T-helper 17 cell (primary cell): ENCODE measurements at places on chromosomes 1 and 21.

GRCh38 chr21:41973861-41974751 is 20.3 kb upstream of the C2CD2 start:
- DNase-seq: no peak

DNA sequence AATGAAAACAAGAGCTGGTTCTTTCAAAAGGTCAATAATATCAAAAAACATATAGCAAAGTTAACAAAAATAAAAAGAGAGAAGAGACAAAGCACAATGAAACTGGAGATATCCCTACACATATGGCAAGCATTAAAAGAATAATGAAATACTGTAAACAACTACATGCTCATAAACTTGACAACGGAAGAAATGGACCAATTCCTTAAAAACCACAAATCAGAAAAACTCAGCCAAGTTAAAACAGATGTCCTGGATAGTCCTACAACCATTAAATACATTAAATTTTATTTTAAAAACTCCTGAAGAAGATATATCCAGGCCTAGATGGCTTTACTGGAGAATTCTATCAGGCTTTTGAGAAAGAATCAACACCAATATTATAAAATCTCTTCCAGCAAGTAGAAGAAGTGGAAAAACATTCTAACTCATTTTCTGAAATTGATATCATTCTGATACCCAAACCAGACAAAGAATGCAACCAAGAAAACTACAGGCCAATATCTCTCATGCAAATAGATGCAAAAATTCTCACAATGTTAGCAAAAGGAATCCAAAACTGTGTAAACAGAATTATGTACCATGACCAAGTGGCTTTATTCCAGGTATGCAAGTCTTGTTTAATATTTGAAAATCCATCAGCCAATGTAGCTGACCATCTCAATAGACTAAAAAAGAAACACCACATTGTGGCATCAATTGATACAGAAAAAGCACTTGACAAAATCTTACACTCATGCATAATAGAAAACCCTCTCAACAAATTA is 56.1 kb upstream of the LRRC7 start:
- no peak for DNase-seq

- DNase-seq: no peak
Measured at GRCh38 chr21:15212206-15212605, 147.4 kb upstream of the NRIP1 start.

DNA sequence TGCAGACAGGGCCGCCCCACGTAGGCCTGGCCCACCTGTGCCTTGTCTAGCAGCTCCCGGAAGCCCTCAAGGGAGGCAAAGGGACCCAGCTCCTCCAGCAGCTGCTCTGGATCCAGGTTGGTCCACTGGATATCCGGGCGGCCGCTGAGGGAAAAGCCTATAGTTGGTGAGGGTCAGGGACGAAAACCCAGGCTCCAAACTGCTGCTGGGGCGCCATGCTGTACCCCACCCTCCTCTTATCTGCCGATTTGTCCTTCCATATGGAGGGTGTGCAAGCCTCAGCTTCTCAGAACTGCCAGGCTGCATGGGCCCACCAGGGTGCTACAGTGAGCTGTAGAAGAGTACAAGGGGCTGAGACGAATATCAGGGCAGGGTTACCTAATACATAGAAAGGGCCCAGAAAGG is 12.2 kb downstream of the PTCH2 start:
- no peak for DNase-seq

DNA sequence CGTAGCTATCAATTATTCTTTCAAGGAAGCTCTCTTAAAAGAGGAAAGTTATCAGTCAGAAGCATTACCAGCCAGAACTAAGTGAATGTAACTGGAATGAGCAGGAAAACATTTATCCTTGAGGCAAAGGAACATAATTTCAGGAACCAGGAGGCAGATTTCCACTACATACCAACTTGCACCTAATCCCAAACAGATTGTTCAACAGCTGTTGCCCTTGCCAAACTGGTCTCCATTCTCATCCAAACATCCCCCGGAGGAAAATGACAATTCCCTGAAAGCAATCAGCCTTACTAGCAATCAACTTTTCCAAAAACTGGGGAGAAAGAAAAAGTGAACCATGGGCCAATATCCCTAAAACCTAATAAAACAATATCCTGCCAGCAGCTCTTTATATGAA is 35.0 kb downstream of the ENAH start:
- DNase-seq: no peak

GRCh38 chr1:115426956-115427355 is 88.9 kb upstream of the NGF start:
- DNase-seq: no peak

- no peak for DNase-seq
Measured at GRCh38 chr1:227314014-227314848, 4.1 kb downstream of the CDC42BPA start.

DNA sequence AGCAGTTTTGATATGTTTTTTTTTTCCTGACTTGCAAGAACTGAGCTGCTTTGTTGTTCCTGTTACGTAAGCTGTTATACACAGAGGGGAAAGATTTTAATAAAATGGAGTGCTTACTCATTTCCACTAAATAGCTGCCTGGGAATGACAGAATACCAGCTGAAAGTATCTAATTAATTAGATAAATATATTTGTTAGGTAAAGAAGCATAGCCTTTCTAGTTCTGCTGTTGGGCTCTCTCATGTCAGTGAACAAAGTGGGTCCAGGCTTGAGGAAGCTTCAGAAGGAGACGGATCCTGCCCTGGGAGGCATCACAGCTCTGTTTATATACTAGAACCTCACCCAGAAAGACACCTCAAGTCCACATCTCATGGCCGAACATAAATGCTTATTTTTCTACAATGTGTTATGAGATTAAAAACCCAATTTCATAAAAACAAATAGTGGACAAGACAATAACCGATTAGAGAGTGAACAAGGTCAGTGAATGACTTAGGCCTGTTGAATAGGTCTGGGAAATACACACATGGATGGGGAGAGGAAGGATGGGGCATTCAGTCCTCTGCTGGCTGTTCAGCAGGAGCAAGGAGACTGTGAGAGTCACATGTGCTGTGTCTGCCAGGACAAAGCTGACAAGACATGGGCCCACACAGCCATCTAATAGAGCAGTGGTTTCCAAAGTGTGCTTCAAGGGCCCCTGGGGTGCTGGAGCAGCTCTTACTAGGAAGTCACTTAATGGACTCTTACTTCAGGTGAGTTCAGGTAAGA is 20.6 kb downstream of the TRAF5 start:
- DNase-seq: no peak

DNA sequence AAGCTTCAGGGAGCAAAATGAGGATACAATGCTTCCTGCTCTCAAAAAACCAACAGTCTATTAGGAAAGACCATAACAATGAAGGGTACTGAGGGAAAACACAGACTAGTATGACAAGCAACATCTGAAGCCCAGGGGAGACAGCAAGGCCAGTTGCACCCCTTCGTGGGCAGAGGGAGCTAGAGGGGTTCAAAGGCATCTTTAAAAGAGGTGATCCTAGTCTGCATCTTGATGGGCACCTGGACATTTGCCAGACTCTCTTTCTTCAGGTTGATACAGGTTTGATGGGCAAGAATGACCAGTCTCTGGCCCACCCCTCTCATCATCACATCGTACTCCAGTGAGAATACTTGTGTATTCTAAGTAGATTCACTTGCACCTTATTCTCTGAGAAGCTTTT is 177.7 kb downstream of the VAV3 start:
- no peak for DNase-seq

DNA sequence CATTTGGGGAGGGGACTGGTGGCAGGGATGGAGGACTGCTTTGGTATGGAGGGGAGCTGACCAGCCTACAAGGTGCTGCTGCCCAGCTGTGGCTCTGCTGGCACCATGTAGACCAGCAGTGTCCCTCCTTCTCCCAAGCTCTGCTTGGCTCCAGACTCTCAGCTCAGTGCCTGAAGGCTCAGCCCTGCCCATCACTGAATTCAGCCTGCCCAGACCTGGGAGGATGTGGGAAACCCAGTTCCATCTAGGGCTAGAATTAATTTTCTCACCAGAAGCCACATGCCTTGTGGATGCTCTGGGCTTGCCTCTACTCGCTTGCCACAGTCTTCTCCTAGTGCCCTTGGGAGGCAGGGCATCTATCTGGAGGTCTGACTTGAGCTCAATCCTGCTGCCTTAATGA is 195.0 kb upstream of the EDN2 start:
- no peak for DNase-seq
